Naive B cell (primary cell): ENCODE measurements at places on chromosomes 4 and X. TPM values are rescaled to one million over a fixed set of nuclear protein-coding genes. Genes with fewer than 3 reads are reported as not detected.

The FGB gene
- polyA plus RNA-seq: not detected

GRCh38 chr4:101065935-101066485, 281.3 kb downstream of the PPP3CA start:
- H3K4me3 ChIP-seq: no peak overlapping the region
- H3K36me3 ChIP-seq: peaks cover 22% of the 10 kb centered on the region
- peaks cover 4% of the 10 kb centered on the region for H3K4me1 ChIP-seq
- H3K27ac ChIP-seq: no peak overlapping the region

DNA sequence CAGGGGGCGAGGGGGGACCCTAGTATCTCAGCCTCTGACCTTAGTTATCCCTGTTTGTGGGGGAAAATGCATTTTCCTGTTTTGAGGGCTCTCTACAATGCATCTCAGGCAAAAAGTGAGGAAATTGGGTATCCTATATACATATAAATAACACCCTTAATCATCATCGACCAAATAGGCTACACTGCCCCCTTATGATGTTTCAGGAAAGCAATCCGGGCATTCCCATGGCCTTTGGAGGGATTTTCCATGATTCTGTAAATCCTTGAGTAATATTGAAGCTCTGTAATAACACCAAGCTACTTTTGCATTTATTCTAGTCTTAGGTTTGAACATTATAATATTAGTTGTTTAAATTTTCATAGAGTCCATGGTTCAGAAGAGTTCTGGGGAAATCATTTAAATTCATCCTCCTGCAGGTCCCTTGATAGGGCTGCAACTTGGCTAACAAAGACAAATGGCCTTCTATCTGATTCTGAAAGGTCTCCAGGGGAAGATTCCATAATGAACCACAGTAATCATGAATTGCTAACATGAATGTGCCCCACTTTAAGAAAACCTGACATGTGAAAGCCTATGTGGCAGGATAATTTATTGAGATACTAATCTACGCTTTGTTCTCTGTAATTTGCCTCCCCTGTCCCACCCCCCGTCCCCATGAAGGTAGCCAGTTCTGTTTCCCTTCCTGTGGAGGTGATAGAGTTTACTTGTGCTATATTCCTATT, 91.5 kb upstream of the SCOC start:
- no peaks in the 10 kb centered on the region for H3K4me1 ChIP-seq
- H3K36me3 ChIP-seq: peaks cover 8% of the 10 kb centered on the region
- no peak overlapping the region for H3K4me3 ChIP-seq
- peaks cover 10% of the 10 kb centered on the region for H3K27me3 ChIP-seq

The CRMP1 gene
- not detected for polyA plus RNA-seq

The AVPR2 gene
- not detected for polyA plus RNA-seq

DNA sequence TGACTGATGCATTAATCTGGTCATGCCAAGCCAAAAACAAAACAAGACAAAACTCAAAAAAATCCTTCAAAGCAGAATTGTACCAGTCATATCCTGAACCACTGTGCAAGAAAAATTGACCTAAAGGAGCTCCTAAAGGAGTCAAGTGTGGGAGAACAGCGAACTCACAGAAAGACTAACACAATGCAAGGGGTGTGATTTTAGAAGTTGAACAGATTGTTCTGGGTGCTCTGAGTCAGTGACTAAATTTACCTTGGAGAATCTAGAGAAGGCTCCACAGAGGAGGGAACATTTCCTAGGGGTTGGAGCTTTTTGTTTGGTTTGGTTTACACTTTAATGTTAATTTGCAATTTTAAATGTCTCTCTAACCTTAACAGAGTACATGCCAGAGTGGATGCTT, 48.9 kb upstream of the PHF8 start:
- H3K27ac ChIP-seq: no peak overlapping the region
- H3K36me3 ChIP-seq: no peaks in the 10 kb centered on the region
- H3K27me3 ChIP-seq: no peaks in the 10 kb centered on the region
- no peak for DNase-seq
- H3K4me1 ChIP-seq: no peaks in the 10 kb centered on the region

- H3K4me3 ChIP-seq: no peak overlapping the region
- no peaks in the 10 kb centered on the region for H3K4me1 ChIP-seq
- H3K36me3 ChIP-seq: no peaks in the 10 kb centered on the region
- H3K27ac ChIP-seq: no peak overlapping the region
Measured at GRCh38 chrX:12672367-12673106, 118.7 kb upstream of the PRPS2 start.

GRCh38 chr4:15153662-15154061, 151.4 kb downstream of the CPEB2 start:
- H3K4me1 ChIP-seq: no peaks in the 10 kb centered on the region
- H3K27ac ChIP-seq: no peak overlapping the region
- no peak overlapping the region for H3K4me3 ChIP-seq
- H3K36me3 ChIP-seq: no peaks in the 10 kb centered on the region
- peaks cover 5% of the 10 kb centered on the region for H3K27me3 ChIP-seq
- DNase-seq: no peak

GRCh38 chr4:155944516-155944915, 9.2 kb downstream of the CTSO start:
- H3K4me1 ChIP-seq: no peaks in the 10 kb centered on the region
- DNase-seq: no peak
- peaks cover 14% of the 10 kb centered on the region for H3K36me3 ChIP-seq

GRCh38 chr4:1766106-1767060, 26.7 kb upstream of the FGFR3 start:
- peaks cover 15% of the 10 kb centered on the region for H3K4me1 ChIP-seq
- H3K27ac ChIP-seq: no peak overlapping the region
- H3K4me3 ChIP-seq: peak overlapping the region; percentile 10

GRCh38 chr4:75696071-75696470, 22.9 kb upstream of the G3BP2 start:
- peaks cover 43% of the 10 kb centered on the region for H3K4me1 ChIP-seq
- peak; percentile 23 for DNase-seq
- no peaks in the 10 kb centered on the region for H3K27me3 ChIP-seq
- H3K27ac ChIP-seq: peak overlapping the region; percentile 92

GRCh38 chr4:171007618-171008390, 805.4 kb upstream of the GALNTL6 start:
- H3K36me3 ChIP-seq: no peaks in the 10 kb centered on the region
- no peak overlapping the region for H3K4me3 ChIP-seq
- DNase-seq: no peak
- no peak overlapping the region for H3K27ac ChIP-seq

The OTC gene
- polyA plus RNA-seq: not detected

The PRDM8 gene
- 3.8 TPM for polyA plus RNA-seq

DNA sequence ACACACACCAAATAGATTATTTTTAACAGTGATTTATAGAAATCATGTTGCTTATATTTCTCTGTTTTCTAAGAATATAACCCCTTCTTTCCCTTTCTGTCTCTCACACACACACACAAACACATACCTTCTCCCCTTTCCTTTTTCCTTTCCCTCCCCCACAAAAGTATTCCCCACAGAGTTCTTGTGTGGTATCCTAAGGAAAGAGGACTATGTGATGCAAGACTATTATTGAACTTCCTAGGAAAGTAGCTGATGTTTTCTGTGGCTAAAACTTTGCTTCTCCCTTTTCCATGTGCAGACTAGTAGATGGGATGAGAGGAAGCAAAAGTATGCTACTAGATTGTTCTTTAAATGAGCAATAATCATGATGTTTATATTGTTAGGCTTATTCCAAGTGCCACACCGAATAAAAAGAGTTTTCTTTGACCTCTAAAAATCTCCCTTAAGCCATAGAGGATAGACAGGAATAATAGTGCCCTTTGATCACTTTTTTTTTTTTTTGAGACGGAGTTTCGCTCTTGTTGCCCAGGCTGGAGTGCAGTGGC, 38.7 kb downstream of the CPEB2 start:
- H3K4me1 ChIP-seq: no peaks in the 10 kb centered on the region
- H3K27ac ChIP-seq: no peak overlapping the region
- no peak for DNase-seq
- no peaks in the 10 kb centered on the region for H3K27me3 ChIP-seq
- H3K36me3 ChIP-seq: no peaks in the 10 kb centered on the region

GRCh38 chrX:104098151-104098808, 14.0 kb upstream of the ZCCHC18 start:
- no peaks in the 10 kb centered on the region for H3K27me3 ChIP-seq
- DNase-seq: peak; percentile 53
- no peak overlapping the region for H3K4me3 ChIP-seq
- H3K36me3 ChIP-seq: no peaks in the 10 kb centered on the region
- peaks cover 4% of the 10 kb centered on the region for H3K4me1 ChIP-seq
- no peak overlapping the region for H3K27ac ChIP-seq

GRCh38 chr4:110615353-110616237, 7.3 kb downstream of the PITX2 start:
- no peaks in the 10 kb centered on the region for H3K36me3 ChIP-seq
- H3K27me3 ChIP-seq: peaks cover 69% of the 10 kb centered on the region
- H3K4me1 ChIP-seq: peaks cover 12% of the 10 kb centered on the region
- H3K27ac ChIP-seq: peak overlapping the region; percentile 93
- peak overlapping the region; percentile 61 for H3K4me3 ChIP-seq
- no peak for DNase-seq

- no peaks in the 10 kb centered on the region for H3K27me3 ChIP-seq
- DNase-seq: no peak
- no peak overlapping the region for H3K27ac ChIP-seq
- no peaks in the 10 kb centered on the region for H3K36me3 ChIP-seq
- no peaks in the 10 kb centered on the region for H3K4me1 ChIP-seq
Measured at GRCh38 chrX:25191403-25191802, 175.6 kb upstream of the ARX start.

GRCh38 chrX:121886557-121886956, 839.1 kb downstream of the GLUD2 start:
- H3K27me3 ChIP-seq: no peaks in the 10 kb centered on the region
- H3K27ac ChIP-seq: no peak overlapping the region

DNA sequence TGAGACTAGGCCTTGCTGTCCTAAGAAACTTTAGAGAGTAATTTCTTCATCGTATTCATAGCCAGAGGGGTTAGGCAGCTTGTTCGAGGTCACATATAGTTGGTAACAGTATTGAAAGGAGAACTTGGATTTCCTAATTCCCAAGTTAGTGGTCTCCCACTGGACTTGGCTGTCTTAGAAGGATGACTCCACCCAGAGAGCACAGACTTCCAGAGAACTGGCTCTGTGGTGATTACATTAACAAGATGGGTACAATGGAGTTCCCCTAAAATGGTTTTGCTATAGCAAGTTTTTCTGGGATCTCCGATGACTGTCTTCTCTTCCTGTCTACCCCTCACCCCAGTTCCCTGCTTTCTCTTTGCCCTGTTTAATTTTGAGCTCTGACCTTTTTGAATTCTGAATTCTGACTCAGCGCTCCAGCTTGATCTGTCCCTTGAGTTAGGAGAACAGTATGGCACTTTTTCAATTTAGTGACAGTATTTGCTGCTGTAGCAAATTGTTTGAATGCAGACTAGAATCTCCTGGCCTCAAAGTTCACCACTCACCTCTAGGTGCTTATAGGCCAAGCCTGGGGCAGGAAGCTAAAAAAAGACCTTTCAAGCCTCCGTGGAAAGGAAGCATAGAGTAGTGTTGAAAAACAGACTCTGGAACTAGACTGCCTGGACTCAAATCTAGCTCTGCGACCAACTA, 6.9 kb downstream of the MSN start:
- H3K4me3 ChIP-seq: peak overlapping the region; percentile 81
- no peak for DNase-seq
- H3K4me1 ChIP-seq: peaks cover 76% of the 10 kb centered on the region
- peaks cover 6% of the 10 kb centered on the region for H3K36me3 ChIP-seq
- no peak overlapping the region for H3K27ac ChIP-seq

The L1CAM gene
- 1.1 TPM for polyA plus RNA-seq

The IL13RA2 gene
- polyA plus RNA-seq: not detected
